ENCODE measurements at places on chromosomes 7 and 10. TPM values are rescaled to one million over a fixed set of nuclear protein-coding genes. Genes with fewer than 3 reads are reported as not detected.

TEX47 gene
- not detected for total RNA-seq

PI4K2A gene
- total RNA-seq = 26.0 TPM

SKIDA1 gene
- total RNA-seq = 0.47 TPM

GIMAP6 gene
- total RNA-seq = 89.9 TPM

NRG3 gene
- 0.20 TPM for total RNA-seq

ASB10 gene
- not detected for total RNA-seq

HOXA3 gene
- 11.0 TPM for total RNA-seq

TSPAN33 gene
- 0.13 TPM for total RNA-seq

STEAP1B gene
- total RNA-seq = 47.8 TPM

SLC26A5 gene
- not detected for total RNA-seq

MYL10 gene
- total RNA-seq = not detected

CCSER2 gene
- 19.1 TPM for total RNA-seq

PSAP gene
- 782 TPM for total RNA-seq

PHTF2 gene
- 12.2 TPM for total RNA-seq

DEPP1 gene
- 40.5 TPM for total RNA-seq

ATP6V0A4 gene
- 0.13 TPM for total RNA-seq

CRTAC1 gene
- total RNA-seq = 0.74 TPM

ACBD5 gene
- total RNA-seq = 15.2 TPM

ARMC3 gene
- total RNA-seq = not detected

CRYGN gene
- not detected for total RNA-seq

NME8 gene
- total RNA-seq = not detected

HOGA1 gene
- total RNA-seq = 0.07 TPM

OPALIN gene
- total RNA-seq = not detected

MEOX2 gene
- 34.8 TPM for total RNA-seq

All from mammary microvascular endothelial cell (primary cell).